T-cell (primary cell): ENCODE measurements at places on chromosomes 13 and 19. TPM values are rescaled to one million over a fixed set of nuclear protein-coding genes. Genes with fewer than 3 reads are reported as not detected.

Gene ZIC2
- not detected for total RNA-seq

Gene HCN2
- 4.4 TPM for total RNA-seq

DNA sequence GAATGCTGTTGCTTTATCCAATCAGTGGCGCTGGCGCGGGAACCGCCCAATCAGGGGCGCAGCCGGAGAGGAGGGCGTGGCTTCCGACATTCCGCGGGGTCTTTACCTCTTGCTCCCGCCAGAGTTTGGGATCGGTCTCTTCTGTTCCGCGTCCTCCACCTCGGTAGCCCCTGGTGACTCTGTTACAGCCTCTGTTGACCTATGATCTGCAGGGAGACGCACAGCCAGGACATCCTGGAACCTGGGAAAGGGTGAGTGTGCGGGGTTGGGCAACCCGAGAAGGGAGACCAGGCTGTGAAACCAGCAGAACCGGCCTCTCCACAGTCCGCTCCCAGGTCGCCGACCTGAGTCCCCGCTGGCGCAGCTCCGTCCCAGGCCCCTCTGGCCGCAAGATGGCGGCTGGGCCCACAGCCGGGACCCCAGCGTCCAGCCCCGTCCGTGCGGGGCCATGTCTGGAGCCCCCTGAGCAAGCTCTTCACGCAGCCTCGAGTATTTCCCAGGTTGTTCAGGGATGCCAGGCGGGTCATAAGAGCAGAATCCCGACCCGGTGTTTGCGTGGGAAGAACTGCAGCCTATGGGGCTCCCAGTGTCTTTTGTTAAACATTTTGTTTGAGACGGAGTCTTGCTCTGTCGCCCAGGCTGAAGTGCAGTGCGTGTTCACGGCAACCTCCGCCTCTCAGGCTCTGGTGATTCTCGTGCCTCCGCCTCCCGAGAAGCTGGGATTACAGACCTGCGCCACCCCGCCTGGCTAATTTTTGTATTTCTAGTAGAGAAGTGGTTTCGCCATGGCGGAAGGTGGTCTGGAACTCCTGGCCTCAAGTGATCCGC is 4.4 kb upstream of the ZNF681 start:
- no peaks in the 10 kb centered on the region for H3K27me3 ChIP-seq
- peak overlapping the region; percentile 53 for H3K27ac ChIP-seq
- no peaks in the 10 kb centered on the region for H3K36me3 ChIP-seq
- H3K4me1 ChIP-seq = peaks cover 35% of the 10 kb centered on the region
- peak overlapping the region; percentile 88 for H3K4me3 ChIP-seq

GRCh38 chr19:7312816-7313215 is 18.6 kb upstream of the INSR start:
- DNase-seq = no peak
- H3K4me1 ChIP-seq = no peaks in the 10 kb centered on the region
- no peaks in the 10 kb centered on the region for H3K27me3 ChIP-seq
- no peaks in the 10 kb centered on the region for H3K36me3 ChIP-seq
- H3K27ac ChIP-seq = no peak overlapping the region
- no peak overlapping the region for H3K4me3 ChIP-seq

GRCh38 chr13:23547000-23547590 is 23.1 kb upstream of the TNFRSF19 start:
- no peaks in the 10 kb centered on the region for H3K36me3 ChIP-seq
- DNase-seq = no peak
- H3K27me3 ChIP-seq = no peaks in the 10 kb centered on the region
- no peaks in the 10 kb centered on the region for H3K4me1 ChIP-seq
- H3K27ac ChIP-seq = no peak overlapping the region
- H3K4me3 ChIP-seq = no peak overlapping the region

GRCh38 chr13:106560821-106561220 is 7.1 kb downstream of the ARGLU1 start:
- peaks cover 29% of the 10 kb centered on the region for H3K4me1 ChIP-seq
- no peak for DNase-seq
- no peak overlapping the region for H3K27ac ChIP-seq
- H3K36me3 ChIP-seq = peaks cover 36% of the 10 kb centered on the region
- H3K4me3 ChIP-seq = no peak overlapping the region
- H3K27me3 ChIP-seq = no peaks in the 10 kb centered on the region
